ENCODE measurements at places on chromosomes 6 and 20.

GRCh38 chr20:50692552-50692933 lies 1.2 kb upstream of the RIPOR3 start:
- no peak for DNase-seq

DNA sequence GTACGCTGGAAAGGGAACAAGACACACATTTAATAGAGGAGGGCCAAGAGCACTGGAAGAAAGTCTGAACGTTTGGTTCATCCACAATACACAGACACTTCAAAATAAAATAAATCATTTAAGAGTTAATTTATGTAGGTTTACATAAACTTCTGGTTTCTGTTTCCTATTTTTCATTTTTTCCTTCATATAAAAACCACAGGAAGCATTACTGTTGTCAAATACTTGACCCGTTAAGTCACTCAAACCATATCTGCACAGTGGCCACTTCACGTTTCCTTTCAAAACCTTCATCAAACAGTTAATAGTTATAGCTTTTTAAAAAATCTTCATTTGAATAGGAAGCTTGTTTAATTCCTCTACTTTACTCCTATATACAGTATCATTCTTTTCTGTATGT lies 257.6 kb upstream of the THEMIS start:
- no peak for DNase-seq

- DNase-seq: no peak
These were observed 151.8 kb downstream of the NRN1 start for GRCh38 chr6:5854899-5855298.

GRCh38 chr20:23265226-23265625 lies 85.4 kb upstream of the NXT1 start:
- DNase-seq: no peak

GRCh38 chr6:135922174-135922573 lies 70.7 kb downstream of the PDE7B start:
- DNase-seq: no peak

GRCh38 chr6:170516783-170517616 lies 36.1 kb downstream of the PSMB1 start:
- DNase-seq: peak; percentile 17

- no peak for DNase-seq
These were observed 24.7 kb downstream of the TAF4 start for GRCh38 chr20:62040933-62041332.

DNA sequence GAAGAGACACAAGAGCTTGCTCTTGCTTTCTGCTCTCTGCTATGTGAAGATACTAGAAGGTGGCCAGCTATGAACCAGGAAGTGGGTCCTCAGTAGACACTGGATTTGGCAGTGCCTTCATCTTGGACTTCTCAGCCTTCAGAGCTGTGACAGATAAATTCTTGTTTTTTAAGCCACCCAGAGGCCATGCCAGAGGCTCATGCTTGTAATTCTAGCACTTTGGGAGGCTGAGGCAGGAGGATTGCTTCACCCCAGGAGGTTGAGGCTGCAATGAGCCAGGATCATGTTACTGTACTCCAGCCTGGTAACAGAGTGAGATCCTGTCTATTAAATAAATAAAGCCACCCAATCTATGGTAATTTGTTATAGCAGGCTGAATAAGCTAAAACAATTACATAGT lies 185.5 kb upstream of the SALL4 start:
- no peak for DNase-seq

- DNase-seq: no peak
These were observed 45.1 kb downstream of the SRC start for GRCh38 chr20:37390891-37391525.

GRCh38 chr20:62536871-62537401 lies 61.1 kb upstream of the GATA5 start:
- no peak for DNase-seq

GRCh38 chr6:107677399-107677798 lies 146.7 kb downstream of the SCML4 start:
- DNase-seq: no peak

DNA sequence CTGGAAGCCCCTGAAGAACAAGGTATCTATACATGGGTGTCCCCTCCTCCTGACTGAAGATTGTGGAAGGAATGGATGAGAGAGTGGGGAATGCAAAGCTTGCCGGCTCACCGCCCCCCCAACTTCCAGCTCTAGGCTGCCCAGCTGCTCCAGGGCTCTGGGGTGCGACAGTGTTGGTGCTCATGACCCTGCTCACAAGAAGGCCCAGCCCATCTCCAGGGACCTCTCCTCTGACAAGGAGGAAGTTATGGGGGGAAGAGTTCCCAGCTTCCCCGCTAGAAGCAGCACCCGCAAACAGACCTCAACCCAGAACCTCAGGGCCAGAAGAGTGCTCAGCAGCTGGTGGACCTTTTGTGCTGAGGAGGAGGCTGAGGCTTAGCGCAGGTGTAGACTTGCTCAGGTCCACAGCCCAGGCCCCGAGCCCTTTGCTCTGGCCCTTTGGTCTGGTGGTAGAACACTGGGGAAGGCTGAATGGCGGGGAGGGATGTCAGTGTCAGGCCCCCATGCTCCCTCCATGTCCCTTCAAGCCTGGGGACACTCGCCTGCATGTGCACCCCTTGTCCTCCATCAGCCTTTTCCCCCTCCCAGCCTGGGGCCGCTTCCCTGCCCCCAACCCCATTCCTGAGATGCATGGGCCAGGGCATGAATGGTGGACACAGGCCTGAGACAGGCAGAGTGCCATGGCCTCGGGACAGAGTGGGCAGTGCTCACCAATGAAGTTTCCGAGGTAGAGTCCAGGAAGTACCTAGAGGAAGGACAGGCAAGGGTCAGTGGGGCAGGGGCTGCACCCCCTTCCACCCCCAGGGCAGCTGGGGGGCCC lies 1.3 kb downstream of the DUSP15 start:
- DNase-seq: no peak

- DNase-seq: no peak
These were observed 204.2 kb downstream of the GRIK2 start for GRCh38 chr6:101597693-101598092.

DNA sequence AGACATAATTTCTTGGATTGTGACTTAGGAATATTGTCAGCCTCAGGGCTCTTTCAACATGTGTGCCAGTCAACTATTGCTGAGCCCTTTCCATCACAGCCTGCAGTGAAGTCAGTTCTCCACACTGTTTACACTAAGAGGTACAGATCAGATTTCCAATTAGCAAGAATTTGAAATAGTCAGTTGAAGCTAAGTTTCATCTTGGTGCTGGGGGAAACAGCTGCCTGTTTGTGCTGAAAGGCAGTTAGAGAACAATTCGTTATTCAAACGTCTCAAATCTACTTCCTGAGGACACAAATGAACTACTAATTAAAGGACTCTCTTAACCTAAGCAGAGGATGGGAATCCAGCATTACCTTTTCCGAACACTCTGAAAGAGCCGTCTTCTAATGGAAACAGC lies 25.9 kb downstream of the ADGRF1 start:
- DNase-seq: no peak

- no peak for DNase-seq
These were observed 77.0 kb downstream of the MRPL14 start for GRCh38 chr6:44049989-44050871.

DNA sequence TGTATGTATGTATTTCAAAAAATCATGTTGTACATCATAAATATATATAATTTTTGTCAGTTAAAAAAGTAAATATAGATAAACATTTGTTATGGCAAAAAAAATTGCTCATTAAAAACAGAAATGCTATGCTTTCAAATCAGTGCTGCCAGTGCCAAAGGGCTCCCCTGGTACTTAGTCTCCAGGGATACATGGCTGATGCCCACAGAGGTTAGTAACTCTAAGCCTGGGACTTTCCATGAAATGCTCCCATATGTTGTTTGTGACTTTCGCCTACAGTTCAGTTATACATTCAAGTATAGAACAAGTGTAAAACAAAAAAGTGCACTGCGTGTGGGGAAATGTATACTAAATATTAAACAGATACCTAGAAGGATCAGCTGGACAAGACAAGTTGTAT lies 104.0 kb downstream of the TENT5A start:
- DNase-seq: no peak

- DNase-seq: no peak
These were observed 87.6 kb downstream of the AGPAT4 start for GRCh38 chr6:161186173-161186769.

- DNase-seq: no peak
These were observed 110.7 kb upstream of the ADGRF1 start for GRCh38 chr6:47152666-47153403.

- no peak for DNase-seq
These were observed 337.9 kb downstream of the TAF4 start for GRCh38 chr20:61727761-61728160.

DNA sequence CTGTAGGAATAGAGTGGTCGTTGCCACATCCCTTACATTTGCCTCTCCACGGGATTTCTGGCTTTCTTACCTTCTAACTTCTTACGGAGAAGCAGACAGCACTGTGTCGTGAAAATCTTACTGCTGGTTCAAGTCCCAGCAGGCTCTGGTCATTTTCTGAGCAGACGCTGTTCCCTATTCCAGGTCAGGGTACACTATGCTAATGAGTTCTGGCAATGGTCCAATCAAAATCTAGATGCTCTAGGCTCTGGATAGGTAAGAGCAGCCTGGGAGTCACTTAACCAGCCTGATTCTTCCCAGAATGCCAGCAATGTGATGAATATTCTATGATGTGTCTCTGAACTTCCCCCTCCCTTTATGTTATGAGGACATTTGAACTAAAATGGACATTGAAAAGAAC lies at the start of gene GCM1:
Gene GCM1 (minus strand): TSS at position 158 of the 400 bp plus-strand sequence. CDS start 3,209 bp downstream, outside the sequence.
- no peak for DNase-seq

GRCh38 chr6:151914484-151914883 lies 107.0 kb downstream of the ESR1 start:
- DNase-seq: no peak

DNA sequence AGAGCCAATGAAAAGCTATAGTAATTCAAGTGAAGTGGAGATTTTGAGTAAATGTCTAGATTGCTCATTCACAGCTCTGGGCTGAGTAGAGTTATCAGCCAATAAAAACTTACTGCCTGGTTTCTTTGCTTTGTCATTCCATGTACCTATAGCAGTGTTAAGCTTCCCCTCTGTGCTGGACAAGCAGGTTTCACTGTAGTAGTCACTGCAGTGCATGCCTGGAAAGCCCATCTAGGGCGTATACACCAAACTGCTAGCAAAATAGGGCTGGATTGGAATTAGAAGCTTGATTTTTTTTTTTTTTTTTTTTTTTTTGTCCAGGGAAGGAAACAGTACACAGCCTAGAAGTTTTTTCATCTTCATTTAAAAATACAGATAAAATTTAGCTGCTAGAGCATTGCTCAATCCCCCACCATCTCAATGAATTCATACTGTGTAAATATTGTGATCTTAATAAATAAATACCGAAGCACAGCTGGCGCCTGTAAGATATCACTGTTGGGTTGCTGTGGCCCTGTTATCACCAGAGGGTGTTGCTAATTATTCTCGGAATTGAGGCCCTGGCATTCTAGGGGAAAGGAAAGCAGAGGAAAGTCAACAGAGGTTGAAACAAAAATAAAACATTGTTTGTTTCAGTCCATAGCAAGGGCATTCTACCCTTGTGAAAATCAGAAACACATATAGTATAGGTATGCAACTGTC lies 968.5 kb upstream of the GJE1 start:
- DNase-seq: no peak

DNA sequence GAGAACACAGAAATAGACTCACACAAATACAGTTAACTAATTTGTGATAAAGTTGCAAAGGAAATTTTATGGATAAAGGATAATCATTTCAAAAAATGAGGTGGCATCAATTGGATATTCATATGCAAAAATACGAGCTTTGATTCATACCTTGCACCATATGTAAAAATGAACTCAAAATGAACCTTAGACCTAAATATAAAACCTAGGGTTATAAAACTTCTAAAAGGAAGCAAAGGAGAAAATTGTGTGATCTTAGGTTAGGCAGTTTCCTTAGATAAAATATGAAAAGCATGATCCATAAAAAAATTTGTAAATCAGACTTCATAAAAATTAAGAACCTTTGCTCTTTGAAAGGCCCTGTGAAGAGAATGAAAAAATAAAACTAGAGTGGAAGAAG lies 85.5 kb downstream of the F13A1 start:
- no peak for DNase-seq

GRCh38 chr20:64220891-64221527 lies 34.5 kb upstream of the PCMTD2 start:
- DNase-seq: no peak

DNA sequence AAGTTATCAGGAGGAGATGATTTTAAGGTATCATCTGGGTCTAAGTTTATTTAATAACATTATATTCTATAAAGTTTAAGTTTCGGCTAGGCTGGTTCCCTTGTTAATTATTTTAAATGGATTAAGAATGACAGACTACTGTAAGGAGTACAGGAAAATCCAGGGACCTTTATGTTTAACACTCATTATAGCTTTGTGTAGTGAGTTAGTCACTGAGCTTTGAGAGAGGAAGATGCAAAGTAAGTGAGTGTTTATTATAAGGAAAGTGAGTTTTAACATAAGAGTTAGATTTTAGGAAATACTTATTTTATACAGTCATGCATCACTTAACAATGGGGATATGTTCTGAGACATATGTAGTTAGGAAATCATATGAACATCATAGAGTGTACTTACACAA lies 485.5 kb downstream of the MMUT start:
- DNase-seq: no peak

GRCh38 chr6:21559238-21559637 lies 34.3 kb upstream of the SOX4 start:
- no peak for DNase-seq

- no peak for DNase-seq
These were observed 76.7 kb upstream of the LAMA2 start for GRCh38 chr6:128806261-128806660.

- DNase-seq: no peak
These were observed 38.0 kb downstream of the C20orf203 start for GRCh38 chr20:32635764-32636163.

DNA sequence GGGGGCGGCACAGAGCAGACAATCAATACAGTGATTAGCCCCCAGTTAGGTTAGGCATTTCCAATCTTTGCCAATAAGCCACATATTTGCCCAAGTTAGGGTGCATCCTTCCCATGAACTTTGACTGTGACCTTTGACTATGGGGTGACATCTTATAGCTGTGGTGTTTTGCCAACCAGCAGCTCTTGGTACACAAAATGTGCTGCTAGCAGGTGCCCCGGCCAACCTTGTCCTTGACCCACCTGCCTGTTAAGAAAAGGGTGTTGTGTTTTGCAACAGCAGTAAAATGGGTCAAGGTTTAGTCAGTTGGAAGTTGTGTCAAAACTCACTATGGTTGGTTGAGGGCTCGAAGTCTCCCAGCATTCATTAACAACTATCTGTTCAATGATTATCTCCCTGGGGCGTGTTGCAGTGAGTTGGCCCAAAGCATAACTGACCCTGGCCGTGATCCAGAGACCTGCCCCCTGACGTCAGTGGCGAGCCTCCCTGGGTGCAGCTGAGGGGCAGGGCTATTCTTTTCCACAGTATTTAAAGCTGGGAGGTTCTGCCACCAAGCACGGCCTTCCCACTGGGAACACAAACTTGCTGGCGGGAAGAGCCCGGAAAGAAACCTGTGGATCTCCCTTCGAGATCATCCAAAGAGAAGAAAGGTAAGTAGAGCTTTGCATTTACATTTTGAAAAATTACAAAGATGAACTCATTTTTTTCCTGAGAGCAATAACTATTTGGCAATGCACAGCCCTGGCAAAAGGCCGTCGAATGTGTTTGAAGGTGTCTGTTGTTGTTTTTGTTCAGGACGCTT lies at the start of gene PCK1:
Gene PCK1 (plus strand): TSS at position 557 of the 802 bp plus-strand sequence. CDS start 302 bp downstream, outside the sequence.
- DNase-seq: no peak

- no peak for DNase-seq
These were observed 366.2 kb upstream of the BTBD3 start for GRCh38 chr20:11551479-11551878.

- peak; percentile 93 for DNase-seq
These were observed 6.2 kb downstream of the COL9A3 start for GRCh38 chr20:62822788-62823651.

Data from GM12891 (cell line).